K562 (cell line): ENCODE measurements at places on chromosomes 16 and 17. TPM values are rescaled to one million over a fixed set of nuclear protein-coding genes. Genes with fewer than 3 reads are reported as not detected.

- no peak for DNase-seq
These were observed 25.2 kb downstream of the ZDHHC7 start for GRCh38 chr16:84986102-84986501.

GRCh38 chr17:29642171-29642611, 19.5 kb upstream of the CORO6 start:
- no peak for DNase-seq

DNA sequence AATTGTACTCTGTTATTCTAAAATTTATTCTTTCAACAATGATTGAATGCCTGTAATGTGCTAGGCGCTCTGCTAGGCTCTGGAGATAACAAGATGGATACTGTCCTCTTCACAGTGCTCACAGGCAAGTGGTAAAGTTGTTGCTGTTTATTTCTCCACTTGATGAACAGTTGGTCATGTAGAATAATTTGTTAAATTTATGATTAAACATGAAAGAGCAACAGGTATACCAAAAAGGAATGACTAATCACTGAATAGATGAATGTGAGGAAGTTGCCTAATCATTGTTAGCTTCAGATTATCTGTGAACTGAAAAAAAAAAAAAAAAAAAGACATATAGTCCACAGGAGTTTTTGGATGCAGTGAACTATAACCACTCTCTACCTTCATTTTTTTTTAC, 62.3 kb downstream of the NFATC3 start:
- DNase-seq: no peak

- no peak for DNase-seq
These were observed 112.6 kb downstream of the OR1D5 start for GRCh38 chr17:2950846-2951245.

DNA sequence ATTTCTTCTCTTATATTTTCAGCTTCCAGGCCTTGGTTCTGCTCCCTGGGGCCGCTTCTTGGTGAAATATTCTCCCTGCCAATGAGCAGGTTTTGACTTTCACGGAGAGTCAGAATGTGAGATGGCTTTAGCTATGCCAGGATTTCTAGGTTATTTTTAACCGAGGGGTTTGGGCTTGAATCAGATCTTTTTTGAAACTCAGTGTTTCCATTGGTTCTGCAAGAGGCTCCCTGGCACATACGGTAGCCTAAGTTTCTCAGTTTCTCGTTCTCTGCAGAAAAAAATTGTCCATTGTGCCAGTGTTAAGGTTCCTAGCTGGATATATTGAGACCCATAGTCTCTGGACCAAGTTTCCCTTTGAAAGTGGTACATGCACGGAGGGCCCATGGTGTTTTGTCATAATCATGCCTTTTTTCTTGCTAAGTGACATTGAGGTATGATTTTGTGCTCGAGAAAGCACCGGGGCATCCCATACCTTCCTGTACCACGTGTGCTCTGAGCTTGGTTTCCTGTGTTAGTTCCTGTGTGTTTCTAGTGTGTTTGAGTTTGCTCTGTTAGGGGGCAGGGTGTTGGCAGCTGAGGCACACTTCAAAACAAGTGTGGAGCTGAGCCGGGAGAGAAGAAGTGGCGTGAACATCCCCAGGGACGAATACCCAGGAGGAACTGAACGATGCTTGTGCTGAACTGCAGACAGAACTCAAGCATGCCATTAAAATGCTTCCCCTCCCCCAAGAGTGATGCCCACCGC, 127.2 kb downstream of the HS3ST3B1 start:
- no peak for DNase-seq

DNA sequence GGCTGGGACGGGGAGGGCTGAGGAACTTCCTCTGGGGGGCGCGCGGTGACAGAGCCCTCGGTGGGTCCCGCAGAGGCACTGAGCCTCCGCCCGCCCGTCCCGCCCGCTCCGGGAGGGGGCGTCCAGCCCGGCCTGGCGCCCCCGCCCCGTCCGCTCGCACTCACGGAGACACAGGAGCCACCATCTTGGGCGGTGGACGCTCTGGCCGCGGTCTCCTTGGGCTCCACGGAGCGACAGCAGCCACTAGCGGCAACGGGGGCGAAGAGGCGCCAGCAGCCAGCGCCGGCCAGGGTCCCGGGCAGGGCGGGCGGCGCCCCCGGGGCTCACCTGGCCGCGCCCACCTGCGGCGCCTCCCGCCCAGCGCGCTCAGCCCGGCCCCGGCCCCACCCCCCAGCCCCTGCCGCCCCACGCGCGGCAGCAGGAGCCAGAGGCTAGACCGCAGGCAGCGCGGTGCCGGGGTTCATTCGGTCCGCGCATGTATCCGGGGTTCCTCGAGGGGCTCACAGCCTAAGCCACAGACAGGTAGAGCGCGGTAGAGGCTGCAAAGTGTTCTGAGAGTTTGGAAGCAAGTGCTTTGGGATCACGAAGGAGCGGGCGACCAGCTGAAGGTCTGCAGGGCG, at the start of gene C17orf113:
Gene C17orf113, minus strand, starts transcription at position 209 of the 620 bp plus-strand sequence. CDS start 7,225 bp downstream, outside the sequence.
- peak; percentile 91 for DNase-seq

- no peak for DNase-seq
These were observed 155.6 kb downstream of the STX8 start for GRCh38 chr17:9419932-9420453.

DNA sequence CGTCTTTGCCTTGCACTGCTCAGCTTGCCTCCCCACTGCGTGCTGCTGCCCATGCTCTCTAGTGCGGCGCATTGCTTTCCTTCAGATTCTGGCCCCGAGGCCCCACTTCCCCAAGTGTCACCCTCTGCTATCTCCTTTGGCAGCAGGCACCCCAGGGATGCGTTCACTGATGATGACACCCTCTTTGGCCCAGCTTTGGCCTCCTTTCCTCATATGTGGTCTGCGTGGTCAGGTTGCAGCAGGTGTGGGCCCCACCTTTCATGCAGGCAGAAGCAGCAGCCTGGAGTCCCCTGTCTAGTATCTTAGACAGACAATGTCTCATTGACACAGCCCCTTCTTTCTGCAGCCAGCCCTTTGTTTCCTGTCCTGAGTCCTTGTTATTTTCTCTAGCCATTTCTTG, 4.8 kb upstream of the CCL3 start:
- no peak for DNase-seq

TLCD1 gene
- total RNA-seq: 27.1 and 29.5 TPM in 2 replicates

MYO15A gene
- 0.18 and 0.47 TPM in 2 replicates for total RNA-seq

ACSF2 gene
- 6.1 and 6.2 TPM in 2 replicates for total RNA-seq

CD300LG gene
- total RNA-seq: not detected in 2 replicates

RAMP2 gene
- total RNA-seq: not detected in 2 replicates

GUCY2D gene
- not detected in 2 replicates for total RNA-seq
